ACHN (cell line): ENCODE measurements at places on chromosomes 7 and 10.

- no peak for DNase-seq
Observed at GRCh38 chr10:125201791-125202622, 41.6 kb upstream of the CTBP2 start.

- no peak for DNase-seq
Observed at GRCh38 chr10:19200211-19200610, 151.6 kb downstream of the MALRD1 start.

- DNase-seq, result no peak
Observed at GRCh38 chr10:129785536-129785981, 178.5 kb downstream of the EBF3 start.

- no peak for DNase-seq
Observed at GRCh38 chr10:61262486-61263261, 190.5 kb downstream of the TMEM26 start.

DNA sequence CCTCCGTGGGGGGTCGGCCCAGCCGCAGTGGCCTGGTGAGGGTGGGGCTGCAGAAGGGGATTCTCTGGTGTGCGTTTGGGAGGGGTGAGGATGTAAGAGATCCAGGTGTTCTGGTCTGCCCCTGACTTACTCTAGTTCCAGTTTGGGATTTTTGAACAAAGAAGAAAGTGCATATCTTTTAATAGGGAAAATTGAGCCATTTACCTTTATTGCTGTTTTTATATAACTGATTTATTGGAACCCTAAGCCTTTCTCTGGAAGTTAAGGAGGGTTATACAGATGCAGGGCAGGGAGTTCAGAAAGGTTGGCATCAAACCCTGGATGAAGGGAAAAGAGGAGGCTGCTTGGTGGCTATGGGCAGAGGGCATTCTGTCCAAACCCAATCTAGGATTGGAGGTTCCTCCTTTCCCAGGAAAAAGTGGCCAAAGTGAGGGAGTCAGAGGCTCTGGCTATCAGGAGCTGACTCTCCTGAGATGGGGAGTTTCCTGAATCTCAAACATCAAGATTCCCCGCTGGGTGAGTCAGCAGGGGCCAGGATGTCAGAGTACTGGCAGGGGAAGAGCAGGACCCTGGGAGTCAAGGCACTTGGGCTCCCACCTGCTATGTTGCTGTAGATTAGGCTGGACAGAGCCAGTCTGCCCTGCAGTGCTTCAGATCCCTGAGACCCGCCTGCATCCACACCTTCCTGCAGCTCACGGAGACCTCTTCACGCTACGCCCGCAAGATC lies 67.5 kb downstream of the CLIP2 start:
- no peak for DNase-seq

GRCh38 chr10:122154031-122154544 lies 117.0 kb upstream of the BTBD16 start:
- DNase-seq, result no peak

DNA sequence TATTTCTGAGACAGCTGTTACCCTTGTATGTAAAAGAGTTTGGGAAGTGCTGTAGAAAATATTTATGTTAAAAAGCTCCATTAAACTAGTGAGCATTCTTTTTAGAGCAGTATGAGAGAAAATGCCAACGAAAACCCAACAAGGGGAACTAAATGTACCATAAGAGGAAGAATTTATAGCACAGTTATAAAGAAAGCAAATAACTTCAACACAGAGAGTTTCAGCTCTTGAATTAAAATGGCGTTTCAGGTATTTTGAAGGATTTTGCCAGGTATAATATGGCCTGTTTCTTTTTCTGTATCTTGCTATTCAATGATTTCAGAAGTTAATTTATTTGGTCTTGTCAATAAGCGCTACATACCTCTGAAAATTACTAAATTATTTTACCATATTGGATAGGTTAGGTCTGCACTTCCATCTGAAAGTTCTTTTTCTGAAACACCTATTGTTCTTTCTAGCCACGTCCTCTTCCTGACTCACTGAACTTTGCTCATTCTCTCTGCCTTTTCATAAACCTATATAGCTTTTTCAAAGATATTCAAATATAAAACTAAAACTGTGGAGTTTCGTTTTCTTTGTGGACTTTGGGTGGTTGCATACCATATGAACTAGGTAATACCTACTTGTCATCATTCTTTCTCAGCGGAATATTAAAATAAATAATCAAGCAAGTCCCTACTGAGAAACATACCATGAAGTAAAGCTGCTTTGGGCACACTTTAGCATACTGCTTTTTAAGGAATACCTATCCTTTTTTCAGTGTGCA lies 136.1 kb downstream of the SEMA3A start:
- DNase-seq, result no peak
